ENCODE measurements at places on chromosomes 7 and 10.

GRCh38 chr7:35258868-35259522, 5.1 kb upstream of the TBX20 start:
- no peak for DNase-seq

GRCh38 chr10:14648946-14649345, 125.8 kb downstream of the FAM107B start:
- no peak for DNase-seq

DNA sequence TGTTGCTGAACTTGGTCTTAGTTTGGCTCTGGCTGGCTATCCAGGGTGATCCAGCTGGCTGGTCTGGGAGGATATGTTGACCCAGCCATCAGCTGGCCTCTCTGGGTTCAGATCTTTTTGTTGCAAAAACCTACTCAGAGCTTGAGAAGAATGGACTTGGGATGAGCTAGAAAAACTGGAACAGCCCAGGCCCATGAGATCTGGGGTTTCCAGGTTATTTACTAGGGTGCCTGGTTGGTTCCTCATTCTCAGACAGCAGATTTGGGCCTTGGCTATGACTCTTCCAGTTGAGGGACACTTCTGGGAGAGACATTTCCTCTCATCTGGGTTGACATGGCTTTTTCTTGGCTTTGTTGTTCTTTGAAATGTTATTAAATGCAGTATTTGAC, 116.6 kb downstream of the ADCY1 start:
- no peak for DNase-seq

DNA sequence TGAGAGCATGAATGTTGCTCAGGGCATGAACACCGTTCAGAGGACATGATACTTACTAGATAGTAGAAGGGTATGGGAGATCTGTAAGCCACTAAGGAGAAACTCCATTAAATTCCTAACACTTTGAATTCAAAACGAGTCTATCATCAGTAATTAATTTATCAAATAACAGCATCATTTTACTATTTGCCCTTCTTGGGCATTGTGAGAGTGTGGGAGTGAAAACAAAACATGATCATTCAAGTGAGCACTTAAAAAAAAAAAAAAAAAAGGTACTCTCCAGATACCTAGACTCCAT, 20.5 kb upstream of the ASB15 start:
- no peak for DNase-seq

DNA sequence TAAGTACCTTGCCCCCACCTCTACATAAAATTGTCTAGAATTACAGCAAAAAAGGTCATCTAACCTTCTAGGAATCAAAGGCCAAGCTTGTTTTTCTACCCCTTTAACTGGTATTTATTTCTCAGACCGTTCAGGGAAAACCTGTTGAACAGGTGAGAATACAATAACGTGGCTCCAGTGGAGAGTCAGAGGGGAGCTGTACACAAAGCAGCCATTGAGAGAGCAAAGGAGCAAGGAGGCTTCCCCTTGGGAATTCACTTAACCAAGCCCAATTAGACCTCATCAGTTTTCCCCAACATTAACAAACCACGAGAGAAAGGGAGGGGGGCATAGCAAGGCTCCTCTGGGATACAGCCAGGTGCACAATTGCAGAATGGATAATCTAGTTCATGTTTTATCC, 101.9 kb downstream of the ELMO1 start:
- DNase-seq, result no peak

GRCh38 chr7:157593541-157593940, 256.7 kb downstream of the DNAJB6 start:
- DNase-seq, result no peak

DNA sequence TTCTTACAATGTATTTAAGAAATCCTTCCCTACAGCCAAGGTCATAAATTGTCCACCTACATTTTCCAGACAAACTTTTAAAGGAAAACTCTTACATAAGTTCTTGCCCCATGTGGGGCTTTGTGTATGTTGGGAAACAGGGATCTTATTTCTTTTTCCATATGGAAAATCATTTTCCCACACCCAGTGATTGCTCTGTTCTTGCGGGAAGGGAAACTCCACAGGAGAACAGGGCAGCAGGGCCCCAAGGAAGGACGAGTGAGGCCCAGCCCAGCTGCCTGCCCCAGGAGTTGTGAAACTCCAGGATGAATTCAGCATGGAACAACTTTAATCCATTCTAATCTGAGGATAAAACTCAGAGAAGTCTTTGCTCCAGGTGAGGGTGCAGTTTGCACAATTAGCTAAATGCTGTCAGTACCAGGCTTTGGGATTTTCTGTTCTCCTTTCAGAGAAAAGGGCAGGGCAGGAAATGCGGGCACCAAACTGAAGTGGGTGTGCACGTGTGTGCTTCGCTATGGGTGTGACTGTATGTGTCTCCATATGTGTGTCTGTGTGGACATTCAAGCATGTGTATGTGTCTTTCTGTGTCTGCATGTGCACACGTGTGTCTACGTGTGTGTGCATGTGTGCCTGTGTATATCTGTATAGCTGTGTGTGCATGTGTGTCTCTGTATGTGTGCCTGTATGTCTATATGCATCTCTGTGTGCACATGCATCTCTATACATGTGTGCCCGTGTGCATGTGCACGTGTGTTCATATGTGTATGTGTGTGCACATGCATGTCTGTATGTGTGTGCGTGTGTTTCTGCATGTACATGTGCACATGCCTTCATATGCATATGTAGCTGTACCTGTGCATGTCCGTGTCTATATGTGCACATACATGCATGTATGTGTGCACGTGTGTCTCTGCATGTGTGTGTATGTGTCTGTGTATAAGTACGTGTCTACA, 102.0 kb upstream of the FAM20C start:
- no peak for DNase-seq

DNA sequence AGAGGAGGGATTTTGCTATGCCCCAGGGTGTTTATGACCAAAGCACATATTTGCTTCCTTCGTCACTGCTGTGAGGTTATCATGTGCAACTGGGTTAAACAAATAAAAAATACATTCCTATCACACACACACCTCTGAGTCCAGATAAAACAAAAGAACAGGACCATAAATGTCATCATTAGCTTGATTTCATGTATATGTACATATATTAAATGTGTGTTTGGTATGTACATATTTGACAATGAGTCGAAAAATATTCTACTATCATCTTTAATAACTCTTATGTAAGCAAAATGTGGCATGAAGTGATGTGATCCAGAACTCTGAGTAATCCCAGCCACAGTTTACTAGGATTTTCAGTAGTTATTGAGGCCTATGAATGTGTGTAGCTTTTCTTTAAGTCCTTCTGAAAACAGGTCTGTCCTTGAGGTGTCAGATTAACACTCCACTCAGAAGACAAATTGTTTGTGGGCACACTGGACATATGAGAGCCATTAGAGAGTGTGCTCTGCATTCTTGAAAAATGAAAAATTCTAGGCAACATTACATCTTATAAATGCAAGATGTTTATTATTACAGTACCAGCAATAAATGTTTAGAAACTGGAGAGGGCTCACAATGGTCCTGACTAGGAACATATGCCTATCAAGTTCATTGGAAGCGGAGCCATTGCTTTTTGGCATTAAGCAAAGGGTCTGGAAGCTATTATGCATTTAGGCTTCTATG, 335.1 kb upstream of the SEMA3A start:
- no peak for DNase-seq

DNA sequence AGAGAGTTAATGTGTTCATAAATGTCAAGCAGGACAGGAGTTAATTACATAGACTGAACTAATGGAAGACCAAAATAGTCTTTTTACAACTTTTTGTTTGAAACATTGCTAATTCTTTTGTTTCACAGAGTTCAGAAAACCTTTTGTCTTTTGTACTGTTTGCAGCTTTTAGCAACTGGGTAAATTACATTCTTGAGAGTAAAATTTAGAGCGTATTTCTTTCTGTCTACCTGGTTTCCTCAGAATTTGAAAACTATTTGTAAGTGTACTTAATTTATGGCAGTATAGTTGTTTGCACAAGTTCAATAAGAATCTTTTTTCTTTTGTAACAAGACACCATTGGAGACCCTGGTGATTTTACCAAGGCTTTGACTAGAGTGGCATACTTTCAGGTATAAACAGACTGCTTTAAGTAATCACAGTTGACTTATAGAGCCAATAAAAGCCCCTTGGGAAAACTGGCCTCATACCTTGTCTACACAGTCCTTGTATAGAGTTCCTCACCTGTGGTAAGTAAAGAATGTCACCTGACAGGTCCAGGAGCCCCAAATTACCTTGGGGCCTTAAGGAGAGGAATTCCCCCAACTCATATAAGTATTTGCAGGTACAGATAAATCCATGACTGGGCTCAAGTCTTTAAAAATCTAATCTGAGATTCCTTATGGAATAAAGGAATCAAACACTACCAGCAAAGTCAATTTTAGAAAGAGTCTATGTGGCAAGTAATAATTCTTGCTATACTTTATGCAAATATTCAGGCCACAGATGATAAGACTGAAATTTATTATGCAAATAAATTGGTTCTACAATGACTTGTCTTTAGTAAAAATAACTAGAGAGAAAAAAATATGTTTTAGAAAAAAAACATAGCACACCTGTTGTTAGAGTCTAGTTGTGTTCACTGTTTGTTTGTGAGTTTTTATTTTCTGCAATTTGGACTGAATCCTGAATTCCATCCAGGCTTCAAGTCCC, 23.6 kb upstream of the CREB3L2 start:
- DNase-seq, result no peak

GRCh38 chr10:73955719-73956118, 42.2 kb upstream of the VCL start:
- no peak for DNase-seq

GRCh38 chr10:90205340-90205739, 503.9 kb downstream of the KIF20B start:
- no peak for DNase-seq

DNA sequence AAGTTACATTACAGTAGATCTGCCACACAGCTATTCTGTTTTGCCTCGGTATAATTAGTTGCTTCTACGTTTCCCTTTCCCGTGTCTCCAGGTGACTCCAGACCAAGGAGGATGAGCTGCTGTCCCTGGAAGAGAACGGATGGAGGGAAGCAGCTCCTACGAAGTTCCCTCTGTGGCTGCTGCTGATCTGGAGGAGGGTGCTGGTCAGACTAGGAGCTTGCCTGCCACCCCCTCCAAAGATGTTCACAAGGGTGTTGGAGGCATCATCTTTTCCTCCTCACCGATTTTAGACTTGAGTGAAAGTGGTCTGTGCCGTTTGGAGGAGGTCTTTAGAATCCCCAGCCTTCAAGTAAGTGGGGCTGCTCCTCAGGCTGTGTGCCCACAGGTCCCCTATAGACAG, 1.4 kb downstream of the LRRC27 start:
- DNase-seq, result no peak

- DNase-seq, result peak; percentile 99
Measured at GRCh38 chr7:139359366-139360209, at the start of gene LUC7L2. LUC7L2 (plus strand) TSS chr7:139359894; CDS start chr7:139360262, 368 bp downstream.

DNA sequence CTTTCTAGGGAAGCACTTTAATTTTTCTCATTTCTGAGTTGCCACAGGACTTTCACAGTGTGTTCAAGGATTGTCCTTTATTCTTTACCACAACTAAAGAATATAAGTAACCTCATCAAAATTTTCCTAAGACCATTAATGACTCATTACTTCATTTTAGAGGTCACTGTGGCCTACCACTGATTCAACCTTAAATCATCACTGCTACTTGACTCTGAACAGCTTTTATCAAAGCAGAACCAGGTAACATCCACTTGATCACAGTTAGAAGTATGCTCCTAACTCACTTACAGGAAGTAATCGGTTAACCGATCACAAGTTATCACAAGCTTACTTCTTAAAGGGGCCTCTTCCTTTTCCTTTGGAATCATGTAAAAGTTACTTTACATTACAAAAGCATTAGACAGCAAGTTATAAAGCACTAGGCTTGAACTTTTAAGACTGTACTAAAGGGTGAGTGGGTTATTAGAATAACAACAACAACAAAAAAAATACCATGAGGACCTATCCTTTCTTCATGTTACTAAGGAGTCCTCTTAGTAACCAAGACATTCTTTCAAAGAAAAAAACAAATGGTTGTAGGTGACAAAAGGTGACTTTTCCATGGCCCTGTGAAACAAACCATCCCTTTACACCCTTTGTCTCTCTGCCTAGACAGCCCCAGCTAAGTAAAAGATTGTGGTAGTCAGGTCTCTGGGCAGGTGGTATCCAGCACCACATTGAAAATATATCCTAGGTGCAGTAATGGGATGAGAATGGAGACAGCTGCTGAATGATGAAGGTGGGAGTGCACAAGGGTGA, 40.0 kb upstream of the PDK4 start:
- no peak for DNase-seq

- DNase-seq, result no peak
Measured at GRCh38 chr10:124644771-124645415, 99.3 kb downstream of the FAM53B start.

- no peak for DNase-seq
Measured at GRCh38 chr7:30755384-30756154, 3.6 kb downstream of the INMT start.

- no peak for DNase-seq
Measured at GRCh38 chr7:157713591-157713990, 376.8 kb downstream of the DNAJB6 start.

GRCh38 chr10:13890233-13891127, 303.7 kb downstream of the PRPF18 start:
- no peak for DNase-seq

- no peak for DNase-seq
Measured at GRCh38 chr10:103700436-103700715, 155.0 kb downstream of the SH3PXD2A start.

- no peak for DNase-seq
Measured at GRCh38 chr10:15461353-15462108, 90.4 kb upstream of the FAM171A1 start.

DNA sequence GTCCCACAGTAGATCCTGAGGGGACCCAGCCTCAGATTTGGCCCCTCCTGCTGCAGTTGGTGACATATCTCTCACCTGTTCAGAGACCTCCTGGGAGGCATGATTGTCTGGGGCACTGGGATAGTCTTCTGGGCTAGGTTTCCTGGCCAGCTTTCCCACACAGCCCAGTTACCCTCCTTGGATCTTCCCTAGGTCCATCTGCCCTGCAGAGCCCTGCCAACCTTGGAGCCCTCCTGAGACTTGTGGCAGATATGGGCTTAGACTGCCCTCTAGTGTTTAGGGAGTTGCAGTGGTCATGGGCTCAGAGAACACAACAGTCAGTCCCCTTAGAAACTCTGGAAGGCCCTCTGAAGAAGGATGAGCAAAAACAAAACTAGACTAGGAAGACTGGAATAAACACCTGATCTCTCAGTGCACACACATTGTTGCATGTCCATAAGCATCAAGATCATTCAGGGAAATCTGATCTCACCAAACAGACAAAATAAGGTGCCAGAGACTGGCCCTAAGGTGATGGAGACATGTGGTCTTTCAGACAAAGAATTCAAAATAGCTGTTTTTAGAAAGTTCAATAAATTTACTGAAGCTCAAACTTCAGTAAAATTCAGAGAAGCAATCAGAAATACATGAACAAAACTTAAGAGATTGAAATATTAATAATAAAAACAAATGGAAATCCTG, 324.6 kb downstream of the ATRNL1 start:
- no peak for DNase-seq
